ENCODE measurements at places on chromosomes 2 and 18.
A peak's percentile ranks its signal among the peaks of the same experiment; 100 is the strongest.

DNA sequence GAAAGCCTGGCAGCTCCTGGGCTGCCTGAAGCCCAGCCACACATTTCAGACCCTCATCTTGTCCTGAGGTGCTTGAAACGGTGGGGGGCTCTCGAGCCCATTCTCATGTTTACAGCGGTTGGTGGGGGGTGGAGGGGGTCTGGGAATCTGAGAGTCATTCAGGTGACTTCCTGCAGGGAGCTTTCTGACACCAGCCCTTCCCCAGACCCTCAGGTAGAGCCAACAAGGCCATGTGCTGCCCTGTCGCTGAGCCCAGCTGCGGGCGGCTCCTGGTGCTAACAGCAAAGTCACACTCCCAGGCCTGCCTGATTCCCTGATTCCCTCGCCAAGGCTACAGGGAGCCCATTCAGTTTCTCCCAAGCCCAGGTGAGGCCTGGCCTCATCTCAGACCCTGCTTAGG lies 324.9 kb upstream of the MEX3C start:
- no peak for DNase-seq

DNA sequence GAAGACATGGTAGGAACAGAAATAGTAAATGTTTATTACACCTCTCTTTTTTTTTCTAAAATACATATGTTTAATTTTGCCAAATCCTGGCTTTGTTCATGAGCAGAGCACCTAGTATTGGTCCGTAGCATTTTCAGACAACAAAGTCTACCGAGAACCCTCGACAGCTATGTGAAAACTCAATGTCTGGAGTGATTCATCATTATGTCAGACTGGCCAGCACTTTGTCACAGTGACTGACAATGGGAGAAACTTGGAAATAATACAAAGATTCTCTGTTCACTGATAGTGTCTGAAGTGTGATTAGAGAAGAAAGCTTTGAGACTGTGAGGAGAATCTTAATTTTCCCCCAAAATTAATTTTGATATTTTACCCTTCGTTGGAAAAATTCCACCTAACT lies 143.0 kb downstream of the HNMT start:
- no peak for DNase-seq

- DNase-seq = no peak
Measured at GRCh38 chr2:188596054-188596453, 304.4 kb downstream of the GULP1 start.

DNA sequence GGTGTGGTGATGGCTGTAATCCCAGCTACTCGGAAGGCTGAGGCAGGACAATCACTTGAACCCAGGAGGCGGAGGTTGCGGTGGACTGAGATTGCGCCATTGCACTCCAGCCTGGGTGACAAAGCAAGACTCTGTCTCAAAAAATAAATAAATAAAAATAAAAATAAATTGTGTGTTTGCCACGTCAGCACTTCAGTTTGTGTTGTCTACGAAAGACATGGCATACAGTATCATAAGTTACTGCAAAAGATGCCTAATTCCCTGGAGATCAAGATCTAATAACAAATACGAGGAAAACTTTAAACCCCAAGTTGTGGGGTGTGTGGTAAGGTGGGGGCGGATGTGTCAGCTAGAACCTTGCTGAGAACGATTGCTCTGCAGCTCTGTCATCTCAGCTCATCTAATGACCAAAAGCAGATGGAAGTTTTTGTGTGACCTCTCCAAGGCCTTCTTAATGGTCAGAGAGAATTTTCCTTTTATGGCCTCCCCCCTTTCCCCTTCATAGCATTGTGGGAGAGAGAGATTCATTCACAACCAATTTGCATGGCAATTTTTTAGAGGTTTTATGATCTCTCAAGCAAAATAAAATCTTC lies 11.3 kb downstream of the NPAS2 start:
- no peak for DNase-seq

GRCh38 chr18:35974181-35974580 lies 1.7 kb downstream of the RMP24 start:
- DNase-seq = no peak

DNA sequence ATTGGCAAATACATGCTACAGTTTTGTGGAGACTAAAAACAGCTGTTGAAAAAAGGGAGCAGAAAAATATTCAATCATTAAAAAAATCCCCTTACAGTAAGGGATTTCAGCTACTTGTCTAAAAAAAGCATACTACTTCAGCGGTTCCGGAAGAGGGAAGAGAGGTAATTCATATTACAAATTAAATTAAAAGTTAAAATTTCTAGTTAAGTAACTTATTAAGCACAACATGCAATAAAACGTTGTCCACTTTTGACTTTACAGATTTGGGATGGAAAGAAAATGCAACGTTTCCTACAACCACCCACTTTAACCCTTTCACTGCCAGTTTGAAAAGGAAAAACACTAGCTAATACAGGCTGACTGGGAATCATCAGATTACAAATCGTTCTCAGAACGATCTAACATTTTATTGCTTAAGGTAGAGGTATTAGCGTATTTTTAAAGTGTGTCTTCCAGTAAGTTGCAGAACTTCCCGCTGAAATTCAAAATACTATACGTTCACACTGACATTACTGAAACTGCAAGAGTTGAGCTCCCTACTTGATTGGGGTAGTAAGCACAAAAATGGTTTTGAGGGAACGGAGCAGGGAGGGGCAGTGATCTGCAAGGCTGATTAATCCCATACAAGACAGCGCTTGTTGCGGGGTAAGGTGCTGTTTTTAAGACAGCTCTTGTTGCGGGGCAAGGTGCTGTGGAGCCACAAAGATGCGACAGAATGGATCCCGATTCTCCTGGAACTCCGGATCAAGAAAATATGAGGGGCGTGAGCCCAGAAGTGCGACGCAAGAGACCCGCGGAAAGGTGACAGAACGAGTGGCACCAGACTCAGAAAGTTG lies 743 bp downstream of the HADHA start:
- DNase-seq = peak; percentile 59

DNA sequence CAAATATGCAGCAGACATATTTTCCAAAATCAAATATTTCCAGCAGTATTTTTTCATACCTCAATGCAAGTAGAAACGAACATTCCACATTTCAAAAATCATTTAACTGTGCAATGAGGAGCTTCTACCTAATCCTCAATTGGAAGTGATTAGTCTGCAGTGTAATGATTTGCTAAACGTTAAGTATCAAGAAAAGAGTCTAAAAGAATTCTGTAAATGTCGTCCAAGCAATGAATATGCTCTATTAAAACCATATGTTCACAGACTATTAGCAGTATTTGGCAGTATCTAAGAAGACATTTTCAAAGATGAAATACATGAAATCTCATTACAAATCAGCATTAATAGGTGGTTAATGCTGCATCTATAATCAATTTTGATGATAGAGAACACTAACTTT lies 15.9 kb downstream of the DYM start:
- DNase-seq = no peak

DNA sequence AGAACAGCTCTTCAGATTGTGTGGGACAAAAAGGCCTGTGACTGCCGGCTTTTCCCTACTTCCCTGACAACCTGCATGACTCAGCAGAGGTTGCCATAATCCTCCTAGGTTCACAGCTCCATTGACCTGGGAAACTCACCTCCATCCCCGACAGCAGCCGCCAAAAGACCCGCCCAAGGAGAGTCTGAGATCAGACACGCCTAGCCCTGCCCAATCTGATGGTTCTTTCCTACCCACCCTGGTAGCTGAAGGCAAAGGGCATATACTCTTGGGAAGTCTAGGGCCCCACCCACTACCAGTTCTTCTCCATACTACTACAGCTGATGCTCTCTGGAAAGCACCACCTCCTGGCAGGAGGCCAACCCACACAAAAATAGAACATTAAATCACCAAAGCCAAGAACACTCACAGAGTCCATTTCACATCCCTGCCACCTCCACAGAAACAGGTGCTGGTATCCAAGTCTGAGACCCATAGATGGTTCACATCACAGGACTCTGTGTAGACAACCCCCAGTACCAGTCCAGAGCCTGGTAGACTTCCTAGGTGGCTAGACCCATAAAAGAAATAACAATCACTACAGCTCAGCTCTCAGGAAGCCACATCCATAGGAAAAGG lies 140.6 kb downstream of the NETO1 start:
- peak; percentile 58 for DNase-seq

DNA sequence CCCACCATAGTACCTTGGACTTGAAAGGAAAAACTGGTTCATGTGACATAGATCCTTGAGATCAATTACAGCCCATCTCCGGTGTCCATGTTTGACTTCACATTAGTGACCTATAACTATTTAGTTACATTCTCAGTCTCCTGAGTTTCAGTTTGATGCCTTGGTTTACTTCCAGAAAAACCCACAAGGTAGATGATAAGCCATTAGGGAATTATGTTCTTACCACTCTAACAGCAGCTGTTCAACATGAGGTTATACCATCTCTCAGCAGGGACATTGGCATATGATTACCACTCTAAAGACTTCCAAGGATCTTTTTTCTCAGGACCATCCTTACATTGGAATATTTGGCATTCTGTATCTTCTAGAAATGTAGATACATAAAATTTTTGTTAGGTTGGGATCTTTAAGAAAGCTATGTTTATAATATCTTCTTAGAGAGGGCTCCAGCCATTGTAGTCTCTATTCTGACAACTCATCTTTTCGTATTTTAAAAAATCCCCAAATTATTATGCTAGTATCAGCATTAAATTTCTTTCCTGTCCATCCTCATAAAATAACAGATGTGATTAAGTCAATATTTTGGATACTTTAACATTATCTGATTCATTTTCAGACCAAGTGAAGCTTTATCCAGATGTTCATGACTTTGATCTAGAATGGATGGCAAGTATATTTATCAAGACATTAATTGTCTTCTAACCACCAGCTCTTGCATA lies 258.9 kb downstream of the RDH14 start:
- DNase-seq = no peak

Data from DMS53 (cell line).